ENCODE measurements at places on chromosomes 13 and 19. TPM values are rescaled to one million over a fixed set of nuclear protein-coding genes. Genes with fewer than 3 reads are reported as not detected.

DNA sequence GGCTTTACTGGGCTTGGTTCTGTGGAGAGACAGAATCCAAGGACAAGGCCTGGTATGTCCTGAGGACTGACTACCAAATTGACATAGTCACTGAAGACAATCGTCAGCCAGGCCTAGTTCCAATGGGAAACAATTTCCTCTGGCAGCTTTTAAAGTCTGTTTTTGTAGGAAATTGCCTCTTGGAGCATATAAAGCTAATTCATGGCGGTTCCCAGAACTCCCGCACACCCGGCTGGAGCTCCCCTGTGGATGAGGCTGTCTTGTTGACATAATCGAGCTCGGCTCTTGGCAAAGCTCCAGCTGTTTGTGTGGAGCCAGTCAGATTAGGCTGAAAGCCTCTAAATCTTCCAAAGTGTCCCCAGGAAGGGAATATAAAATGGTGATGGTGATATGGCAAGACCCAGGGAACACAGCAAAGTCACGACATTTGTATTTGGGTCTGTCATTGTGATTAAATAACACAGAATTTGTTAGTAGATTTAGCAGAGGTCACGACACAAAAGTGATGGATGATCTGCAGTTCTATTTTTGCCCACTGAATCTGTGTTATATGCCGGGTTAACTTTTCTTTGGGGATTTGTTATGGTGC lies 395.0 kb downstream of the PCDH9 start:
- H3K4me1 ChIP-seq: peaks cover 5% of the 10 kb centered on the region
- no peak overlapping the region for H3K4me3 ChIP-seq
- peak overlapping the region; percentile 11 for H3K27ac ChIP-seq
- no peaks in the 10 kb centered on the region for H3K27me3 ChIP-seq
- DNase-seq: no peak

- H3K27ac ChIP-seq: peak overlapping the region; percentile 95
- peak overlapping the region; percentile 49 for H3K4me3 ChIP-seq
- H3K36me3 ChIP-seq: peaks cover 5% of the 10 kb centered on the region
- no peak for DNase-seq
- H3K4me1 ChIP-seq: peaks cover 23% of the 10 kb centered on the region
Measured at GRCh38 chr19:54178581-54179261, 5.8 kb upstream of the TMC4 start.

DNA sequence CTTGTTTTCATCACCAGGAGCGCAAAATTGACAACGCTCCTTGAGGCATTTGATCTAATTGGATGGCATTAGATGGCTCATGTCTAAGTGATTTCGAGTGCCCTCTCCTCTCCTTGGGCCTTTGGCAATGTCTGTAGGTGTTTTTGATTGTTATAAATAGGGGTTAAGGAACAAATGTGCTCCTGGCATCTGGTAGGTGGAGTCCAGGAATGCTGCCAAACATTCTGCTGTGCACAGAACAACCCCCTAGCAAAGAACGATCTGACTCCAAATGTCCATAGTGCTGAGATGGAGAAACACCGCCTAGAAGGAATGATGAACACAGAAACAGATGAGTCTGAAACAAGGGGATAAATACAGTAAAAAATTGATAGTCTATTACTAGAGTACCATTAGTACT lies 68.0 kb upstream of the C1QTNF9B start:
- no peak overlapping the region for H3K27ac ChIP-seq
- H3K36me3 ChIP-seq: no peaks in the 10 kb centered on the region
- peaks cover 26% of the 10 kb centered on the region for H3K4me1 ChIP-seq
- H3K4me3 ChIP-seq: no peak overlapping the region

DNA sequence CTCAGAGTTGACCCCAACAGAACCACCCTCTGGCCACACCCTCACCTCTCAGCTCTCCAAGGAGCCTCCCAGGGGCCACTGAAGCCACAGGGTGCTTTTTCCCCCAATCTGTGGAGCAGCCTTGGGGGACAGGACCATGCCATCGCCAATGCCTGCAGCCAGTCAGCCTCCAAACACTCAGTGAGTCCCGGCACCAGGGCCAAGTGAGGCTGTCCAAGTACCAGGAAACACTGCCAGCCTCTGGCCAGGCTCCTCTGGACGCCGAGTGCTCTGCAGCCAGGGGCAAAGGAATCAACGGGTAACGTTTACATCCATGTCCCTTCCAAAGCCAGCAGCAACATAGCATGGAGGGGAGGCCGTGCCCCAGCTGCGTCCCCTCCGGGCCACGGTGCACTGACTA lies 9.5 kb upstream of the COMP start:
- no peak for DNase-seq
- H3K36me3 ChIP-seq: no peaks in the 10 kb centered on the region
- no peak overlapping the region for H3K27ac ChIP-seq
- no peak overlapping the region for H3K4me3 ChIP-seq

DNA sequence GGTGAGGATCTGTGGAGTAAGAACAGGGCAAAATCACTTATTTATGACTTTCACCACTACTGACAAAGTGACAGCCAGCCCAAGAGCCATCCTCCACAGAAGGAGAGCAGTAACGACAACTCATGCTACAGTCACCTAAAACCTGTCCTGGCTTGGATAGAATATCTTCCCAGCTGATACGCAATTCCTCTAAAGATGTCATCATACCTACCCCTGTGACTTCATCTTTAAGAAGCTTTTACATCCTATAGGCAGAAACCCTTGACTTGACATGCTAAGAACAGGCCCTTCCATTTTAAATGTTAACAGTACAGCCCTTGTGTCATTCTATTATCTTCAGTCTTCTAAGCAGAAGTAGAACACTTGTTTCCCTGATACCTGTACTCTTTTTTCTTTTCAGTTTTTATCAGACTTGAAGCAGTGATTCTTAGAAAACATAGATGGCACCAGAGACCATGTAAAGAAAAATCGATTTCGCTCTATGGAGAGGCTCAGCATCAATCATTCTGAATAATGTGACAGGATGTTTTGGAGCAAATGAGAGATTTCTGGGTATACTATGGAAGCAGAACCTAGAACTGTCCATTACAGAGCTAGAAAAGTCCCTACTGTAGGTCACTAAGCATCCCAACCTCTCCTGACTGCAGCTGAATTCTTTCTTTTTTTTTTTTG lies 20.1 kb downstream of the STOML3 start:
- H3K4me3 ChIP-seq: no peak overlapping the region
- no peak for DNase-seq
- H3K27ac ChIP-seq: no peak overlapping the region
- H3K36me3 ChIP-seq: no peaks in the 10 kb centered on the region

DNA sequence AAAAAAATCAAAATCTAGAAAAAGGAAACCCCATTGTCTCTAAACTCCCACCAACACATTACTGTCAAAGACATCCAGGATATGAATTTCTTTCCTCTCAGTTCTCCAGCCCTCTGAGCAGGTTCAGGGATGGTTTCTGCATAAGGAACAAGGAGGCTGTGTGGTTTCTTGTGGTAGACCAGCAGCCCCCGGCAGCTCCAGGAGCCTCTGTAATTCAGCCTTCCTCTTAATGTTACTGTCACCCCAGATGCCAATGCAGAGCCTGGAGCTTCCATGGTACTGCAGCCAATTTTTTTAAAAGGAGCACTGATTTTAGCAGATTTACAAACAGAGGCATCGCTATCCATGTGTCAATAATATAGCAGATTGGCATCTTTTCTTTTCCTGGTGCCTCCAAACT lies 100.6 kb upstream of the FAM216B start:
- H3K27me3 ChIP-seq: peaks cover 3% of the 10 kb centered on the region
- no peaks in the 10 kb centered on the region for H3K36me3 ChIP-seq
- no peak overlapping the region for H3K4me3 ChIP-seq
- H3K4me1 ChIP-seq: no peaks in the 10 kb centered on the region

- no peaks in the 10 kb centered on the region for H3K27me3 ChIP-seq
- peaks cover 65% of the 10 kb centered on the region for H3K4me1 ChIP-seq
- no peak for DNase-seq
- H3K36me3 ChIP-seq: no peaks in the 10 kb centered on the region
- H3K27ac ChIP-seq: peak overlapping the region; percentile 10
Measured at GRCh38 chr13:41562083-41562482, 104.7 kb downstream of the RGCC start.

The RFX1 gene
- 17.6 TPM for total RNA-seq

All from neural crest cell (in vitro differentiated cells).